ENCODE measurements at places on chromosomes 12 and 14.

- DNase-seq = peak; percentile 75
Observed at GRCh38 chr12:55068416-55069010, 48.7 kb downstream of the NEUROD4 start.

DNA sequence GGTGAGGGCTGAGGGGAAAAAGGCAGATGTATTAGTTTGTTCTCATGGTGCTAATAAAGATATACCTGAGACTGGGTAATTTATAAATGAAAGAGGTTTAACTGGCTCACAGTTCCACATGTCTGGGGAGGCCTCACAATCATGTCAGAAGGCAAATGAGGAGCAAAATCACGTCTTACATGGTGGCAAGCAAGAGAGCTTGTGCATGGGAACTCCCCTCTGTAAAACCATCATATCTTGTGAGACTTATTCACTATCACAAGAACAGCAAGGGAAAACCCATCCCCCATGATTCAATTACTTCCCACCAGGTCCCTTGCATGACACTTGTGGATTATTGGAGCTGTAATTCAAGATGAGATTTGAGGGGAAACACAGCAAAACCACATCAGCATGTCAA, 1220.9 kb downstream of the GALC start:
- DNase-seq = no peak

- DNase-seq = no peak
Observed at GRCh38 chr14:53999061-53999488, 42.5 kb upstream of the BMP4 start.

GRCh38 chr12:9792961-9793617, 32.4 kb upstream of the CD69 start:
- no peak for DNase-seq

- DNase-seq = no peak
Observed at GRCh38 chr12:115094163-115094816, 410.3 kb upstream of the TBX3 start.

DNA sequence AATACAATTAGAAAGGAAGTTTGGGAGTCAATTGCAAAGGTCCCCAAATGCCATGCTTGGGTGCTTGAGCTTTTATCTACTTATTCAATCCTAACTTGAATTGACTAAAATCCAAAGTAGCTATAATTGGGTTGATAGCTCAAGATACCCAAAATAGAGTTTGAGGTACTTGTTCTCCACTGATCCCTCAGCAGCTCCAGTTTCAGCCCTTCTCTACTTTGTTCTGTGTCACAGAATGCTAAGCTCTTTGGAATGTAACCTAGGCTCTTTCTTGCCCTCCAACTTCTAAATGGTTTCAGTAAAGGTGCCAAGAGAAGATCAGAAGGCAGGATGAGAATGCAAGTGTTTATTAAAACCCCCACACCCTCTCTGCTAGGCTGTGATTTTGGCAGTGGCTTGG, 251.4 kb upstream of the CLEC14A start:
- DNase-seq = no peak

GRCh38 chr14:48575772-48576171, 900.4 kb upstream of the MDGA2 start:
- DNase-seq = no peak

DNA sequence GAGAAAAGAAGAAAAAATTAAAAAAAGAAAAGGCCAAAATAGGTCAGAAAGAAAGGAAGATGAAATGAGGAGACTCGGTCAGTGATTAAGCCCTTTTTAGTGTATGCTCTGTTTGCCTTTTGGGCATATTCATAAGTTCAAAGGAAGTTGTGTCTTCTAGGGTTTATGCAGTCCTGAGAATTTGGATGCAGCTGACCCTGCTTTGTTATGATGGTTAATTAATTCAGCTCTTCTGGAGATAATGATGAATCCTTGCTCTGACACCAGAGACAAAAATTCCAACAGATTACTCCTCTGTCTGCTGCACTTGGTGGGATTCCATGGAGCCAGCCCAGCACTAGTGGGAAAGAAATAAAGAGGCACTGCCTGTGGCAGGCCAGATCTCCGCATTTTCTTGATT, 4.5 kb upstream of the SLC7A8 start:
- no peak for DNase-seq

Measured in NCI-H1092 treated with DMSO at 0.1 percent for 48 hours (cell line).